ENCODE measurements at places on chromosomes 4 and X.

GRCh38 chr4:100581337-100581736, 63.5 kb upstream of the EMCN start:
- DNase-seq, result no peak

DNA sequence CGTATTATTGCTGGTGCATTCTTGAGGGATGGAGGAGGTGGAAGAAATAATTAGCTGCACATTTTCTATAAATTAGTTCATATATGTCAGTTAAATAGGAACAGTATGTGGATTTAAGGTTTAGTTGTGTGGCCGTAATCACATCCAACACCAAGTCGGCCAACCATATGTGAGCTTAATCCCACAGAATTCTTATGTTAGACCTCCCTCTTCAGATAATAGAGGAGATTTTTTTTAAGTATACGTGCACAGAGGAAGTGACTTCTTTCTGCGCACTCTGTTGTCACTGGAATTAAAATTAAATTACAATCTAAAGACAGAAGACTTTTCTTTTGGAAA, 2.1 kb downstream of the SEPTIN11 start:
- DNase-seq, result peak; percentile 57

DNA sequence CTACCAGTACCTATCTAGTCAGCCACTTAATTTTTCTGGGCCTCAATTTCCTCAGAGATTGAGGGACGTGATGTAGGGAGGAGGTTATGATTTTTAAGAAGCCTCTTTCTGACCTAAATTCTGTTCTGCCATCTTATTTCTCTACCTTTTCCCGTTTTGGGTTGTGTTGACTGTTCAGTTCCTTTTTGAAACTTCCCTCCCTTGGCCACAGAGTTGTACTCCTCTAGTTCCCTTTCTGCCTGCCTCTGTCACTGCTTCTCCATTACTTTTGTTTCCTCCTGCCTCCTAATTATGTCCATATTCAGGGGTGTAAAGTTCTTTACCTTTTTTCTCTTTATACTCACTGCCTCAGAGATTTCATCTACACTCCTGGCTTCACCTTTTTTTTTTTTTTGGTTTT, 25.4 kb downstream of the CLCN5 start:
- DNase-seq, result no peak

GRCh38 chr4:118803253-118803652, 32.7 kb downstream of the SEC24D start:
- DNase-seq, result no peak

- DNase-seq, result peak; percentile 38
Measured at GRCh38 chrX:70096052-70096451, 33.8 kb downstream of the OTUD6A start.

GRCh38 chrX:4397471-4397870, 684.0 kb upstream of the PRKX start:
- DNase-seq, result no peak

- no peak for DNase-seq
Measured at GRCh38 chrX:68930542-68931317, 101.9 kb downstream of the EFNB1 start.

DNA sequence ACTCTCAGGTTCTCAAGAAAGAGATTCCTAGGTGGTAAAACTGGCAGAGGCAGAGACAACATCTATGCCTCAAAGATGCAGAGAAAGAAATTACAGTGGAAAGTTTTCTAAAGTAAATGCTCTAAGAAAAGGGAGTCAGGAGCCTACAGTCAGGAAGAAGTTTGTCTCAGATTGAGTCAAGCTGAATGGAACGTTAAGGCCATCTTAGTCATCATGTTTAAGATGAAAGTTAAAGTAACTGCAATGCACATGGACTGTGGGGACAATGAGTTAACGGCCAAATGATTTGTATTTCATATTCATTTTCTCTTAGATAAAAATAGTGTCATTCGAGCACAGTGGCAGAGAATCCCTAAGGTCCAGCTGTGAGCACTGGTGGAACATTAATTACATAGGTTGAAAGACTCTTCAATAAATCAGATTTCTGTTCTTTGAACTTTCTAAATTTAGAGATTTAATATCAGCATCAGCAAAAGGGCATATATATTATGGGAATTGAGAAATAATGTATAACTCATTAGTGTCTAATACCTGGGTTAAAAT, 384.6 kb downstream of the DTHD1 start:
- DNase-seq, result no peak

DNA sequence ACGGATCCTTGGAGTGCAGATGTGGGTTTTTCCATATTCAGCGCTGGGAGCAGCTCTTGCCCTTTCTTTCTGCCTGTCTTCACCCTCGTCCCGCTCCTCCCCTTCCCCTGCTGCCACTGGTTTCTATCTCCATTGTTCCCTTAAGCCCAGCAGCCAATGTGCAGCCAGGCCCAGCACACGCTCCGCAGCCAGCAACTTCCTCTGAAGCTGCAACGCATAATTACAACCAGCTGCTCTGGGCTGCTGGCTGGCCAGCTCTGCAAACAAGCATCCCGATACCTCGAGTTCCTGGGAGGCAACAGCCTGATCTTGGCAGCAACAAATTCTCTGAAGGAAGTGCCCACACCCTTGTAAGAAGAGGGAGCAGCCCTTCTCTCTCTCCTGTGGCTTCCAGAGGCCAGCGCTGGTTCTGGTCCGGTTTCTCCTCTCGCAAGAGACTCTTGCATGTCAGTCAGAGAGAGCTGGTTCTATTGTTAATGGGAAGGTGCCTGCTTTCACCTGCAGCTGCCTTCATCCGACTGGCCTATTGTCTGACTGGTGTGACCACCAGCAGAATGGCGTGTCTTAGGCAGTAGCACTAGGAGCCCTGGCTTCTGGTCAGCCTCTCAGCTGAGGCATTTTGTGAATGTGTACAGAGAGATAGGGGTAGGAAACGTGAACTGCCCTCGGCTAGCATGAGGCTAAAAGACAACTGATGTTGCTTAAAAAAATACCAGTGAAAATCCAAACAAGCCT, 83.8 kb upstream of the MAML3 start:
- DNase-seq, result peak; percentile 87

GRCh38 chr4:8293131-8293975, 23.8 kb downstream of the HTRA3 start:
- DNase-seq, result no peak

- DNase-seq, result no peak
Measured at GRCh38 chrX:16870862-16871815, 977 bp upstream of the RBBP7 start.

- peak; percentile 39 for DNase-seq
Measured at GRCh38 chr4:181819946-181820345, 423.3 kb upstream of the TENM3 start.

DNA sequence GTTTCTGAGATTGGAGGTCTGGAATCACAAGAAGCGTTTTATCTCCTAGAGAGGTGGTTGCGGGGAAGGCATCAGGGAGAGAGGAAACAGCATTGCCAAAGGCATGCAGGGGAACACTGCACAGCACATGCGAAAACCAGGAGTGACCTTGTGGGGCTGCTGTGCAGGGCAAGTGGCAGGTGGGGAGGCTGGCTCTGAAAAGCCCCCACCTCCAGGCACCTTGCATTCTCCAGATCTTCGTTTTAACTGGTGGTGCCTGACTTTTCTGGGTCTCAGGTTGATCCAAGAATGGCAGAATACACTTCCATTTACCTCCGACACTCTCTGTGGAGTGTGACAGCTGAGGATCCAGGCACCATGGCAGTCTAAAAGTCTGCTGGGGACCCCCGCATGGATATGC, 209.4 kb upstream of the LEF1 start:
- DNase-seq, result no peak

GRCh38 chr4:69858690-69859089, 1.3 kb downstream of the SULT1E1 start:
- DNase-seq, result peak; percentile 77

DNA sequence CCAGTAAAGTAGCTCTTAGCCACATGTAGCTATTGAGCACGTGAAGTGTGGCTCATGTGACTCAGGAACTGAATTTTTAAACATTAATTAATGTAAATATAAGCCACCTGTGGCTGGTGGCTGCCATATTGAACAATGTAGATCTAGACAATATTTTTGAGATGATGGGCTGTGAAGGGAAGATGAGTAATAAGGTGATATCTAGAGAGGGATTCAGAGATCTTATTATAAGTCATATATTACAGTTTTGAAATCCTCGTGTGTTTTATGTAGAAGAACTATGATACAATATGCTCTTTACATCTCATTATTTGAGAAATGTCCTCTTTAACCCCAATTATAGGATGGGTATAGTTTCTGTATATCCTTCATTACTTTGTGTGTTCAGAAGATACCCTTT, 5.6 kb downstream of the GAR1 start:
- no peak for DNase-seq

DNA sequence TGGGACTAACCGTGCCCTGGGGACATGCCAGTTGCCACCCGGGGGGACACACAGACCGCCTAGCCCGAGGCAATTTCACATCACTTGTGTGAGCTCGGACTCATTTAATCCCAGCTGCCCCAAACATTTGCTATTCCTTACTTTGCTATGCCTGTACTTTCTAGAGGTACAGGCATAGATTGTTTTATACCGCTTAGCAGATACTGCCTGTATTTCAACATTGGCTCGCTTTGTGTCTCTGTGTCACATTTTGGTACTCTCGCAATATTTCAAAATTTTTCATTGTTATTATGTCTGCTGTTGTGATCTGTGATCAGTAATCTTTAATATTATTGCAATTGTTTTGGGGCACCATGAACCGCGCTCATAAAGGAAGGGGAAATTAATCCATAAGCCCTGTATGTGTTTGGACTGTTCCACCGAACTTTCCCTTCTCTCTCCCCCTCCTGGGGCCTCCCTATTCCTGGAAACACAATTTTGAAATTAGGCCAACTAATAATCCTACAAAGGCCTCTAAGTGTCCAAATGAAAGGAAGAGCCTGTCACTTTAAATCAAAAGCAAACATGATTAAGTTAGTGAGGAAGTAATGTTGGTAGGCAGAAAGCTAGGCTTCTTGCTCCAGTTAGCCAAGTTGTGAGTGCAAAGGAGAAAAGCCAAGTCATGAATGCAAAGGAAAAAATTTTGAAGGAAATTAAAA, 568 bp upstream of the CASP6 start:
- DNase-seq, result peak; percentile 29

GRCh38 chr4:125319311-125319710, 4.6 kb downstream of the FAT4 start:
- peak; percentile 29 for DNase-seq

DNA sequence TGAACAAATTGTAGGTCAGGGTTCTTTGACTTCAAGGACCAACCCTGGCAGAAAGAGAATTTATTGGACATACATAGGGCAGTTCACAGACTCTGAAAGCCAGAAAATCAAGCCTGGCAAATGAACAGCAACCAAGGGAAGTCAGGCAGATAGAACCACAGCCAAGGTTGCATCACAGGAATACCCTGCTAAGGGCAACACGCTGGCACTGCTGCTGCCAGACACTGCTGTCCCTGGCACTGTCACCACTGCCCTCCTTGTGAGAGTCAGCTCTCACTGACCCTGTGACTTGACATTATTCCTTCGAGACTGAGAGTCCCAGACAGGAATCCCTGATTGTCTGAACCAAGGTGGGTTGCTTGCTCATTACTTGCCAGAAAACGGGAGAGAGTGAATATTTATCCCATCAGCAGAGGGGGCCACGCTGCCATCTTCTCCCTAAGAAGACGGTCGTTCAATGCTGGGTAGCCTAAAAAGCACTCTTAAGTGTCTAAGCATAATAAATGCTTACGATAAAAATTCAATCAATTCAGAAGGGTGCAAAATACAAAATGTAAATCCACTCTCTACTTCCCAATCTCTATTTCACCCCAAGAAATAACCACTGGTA, 23.2 kb upstream of the PTTG2 start:
- no peak for DNase-seq

- DNase-seq, result no peak
Measured at GRCh38 chrX:5979338-5979737, 249.3 kb downstream of the NLGN4X start.

DNA sequence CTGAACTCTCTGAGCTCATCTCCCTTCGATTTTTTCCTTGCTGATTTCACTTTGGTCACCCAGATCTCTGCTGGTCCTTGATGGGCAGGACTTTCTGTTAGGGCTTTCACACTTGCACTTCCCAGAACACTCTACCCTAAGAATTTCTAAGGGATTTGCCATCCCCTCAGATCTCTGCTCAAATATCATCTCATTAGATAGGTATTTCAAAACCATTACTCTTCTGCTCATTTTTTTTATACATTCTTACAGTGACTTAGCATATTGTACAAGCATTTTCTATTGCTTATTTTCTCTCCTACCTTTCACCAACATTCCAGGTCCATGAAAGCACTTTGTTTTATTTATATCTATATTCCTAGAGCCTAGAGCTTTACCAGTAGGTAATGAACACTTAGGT, 913.3 kb downstream of the PDHA2 start:
- peak; percentile 33 for DNase-seq

DNA sequence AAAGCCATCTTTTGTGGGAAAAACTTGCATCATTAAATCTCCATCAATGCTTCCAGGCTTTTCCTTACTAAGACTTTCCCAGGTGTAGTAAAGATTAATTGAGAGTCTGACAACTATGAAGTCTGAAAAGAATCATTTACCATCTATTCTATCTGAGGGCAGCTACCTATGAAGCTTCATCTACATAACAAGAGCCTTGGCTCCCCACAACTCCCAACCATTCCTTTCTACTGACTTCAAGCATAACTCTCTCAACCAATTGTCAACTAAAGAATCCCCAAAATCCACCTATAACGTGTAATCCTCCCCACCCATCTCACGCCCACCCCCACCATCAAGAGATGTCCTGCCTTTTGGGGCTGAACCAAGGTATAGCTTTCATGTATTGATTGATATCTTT, 101.5 kb upstream of the GABRA2 start:
- no peak for DNase-seq

All from choroid plexus epithelial cell (primary cell).